ENCODE measurements at places on chromosomes 7 and 10.

- DNase-seq, result no peak
These were observed 123.6 kb upstream of the KIF5B start for GRCh38 chr10:32179836-32180235.

GRCh38 chr7:139941866-139942265, 112.8 kb downstream of the TBXAS1 start:
- DNase-seq, result no peak

DNA sequence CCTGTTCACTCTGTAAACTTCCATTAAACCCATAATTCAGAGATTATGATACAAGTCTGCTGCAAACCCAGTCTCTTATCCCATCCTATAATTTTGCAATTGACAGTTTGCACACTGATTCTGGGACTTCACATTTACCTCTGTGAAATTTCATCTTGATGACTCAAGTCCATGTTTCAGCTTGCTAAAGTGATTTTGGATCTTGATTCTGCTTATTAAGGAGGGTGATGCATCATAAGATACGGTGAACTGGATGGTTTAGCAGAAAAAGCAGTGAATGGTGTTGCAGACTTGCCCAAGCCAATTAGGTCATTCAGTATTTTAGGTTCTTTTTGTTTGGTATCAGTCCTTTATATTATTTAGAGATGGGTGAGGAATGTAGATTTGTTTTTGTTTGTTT, 125.5 kb upstream of the PODXL start:
- no peak for DNase-seq

- DNase-seq, result no peak
These were observed 62.1 kb downstream of the PTEN start for GRCh38 chr10:87925570-87925969.

- DNase-seq, result no peak
These were observed 19.1 kb upstream of the MTPAP start for GRCh38 chr10:30368065-30368718.

GRCh38 chr10:17229016-17229716, 1.1 kb downstream of the VIM start:
- DNase-seq, result peak; percentile 7

- DNase-seq, result no peak
These were observed 749.1 kb upstream of the SORCS1 start for GRCh38 chr10:107913317-107914294.

GRCh38 chr7:31076641-31077310, 24.7 kb downstream of the ADCYAP1R1 start:
- no peak for DNase-seq

GRCh38 chr7:157938211-157938610, 601.4 kb downstream of the DNAJB6 start:
- DNase-seq, result no peak

- peak; percentile 30 for DNase-seq
These were observed 7.4 kb downstream of the ARHGAP21 start for GRCh38 chr10:24716295-24716694.

DNA sequence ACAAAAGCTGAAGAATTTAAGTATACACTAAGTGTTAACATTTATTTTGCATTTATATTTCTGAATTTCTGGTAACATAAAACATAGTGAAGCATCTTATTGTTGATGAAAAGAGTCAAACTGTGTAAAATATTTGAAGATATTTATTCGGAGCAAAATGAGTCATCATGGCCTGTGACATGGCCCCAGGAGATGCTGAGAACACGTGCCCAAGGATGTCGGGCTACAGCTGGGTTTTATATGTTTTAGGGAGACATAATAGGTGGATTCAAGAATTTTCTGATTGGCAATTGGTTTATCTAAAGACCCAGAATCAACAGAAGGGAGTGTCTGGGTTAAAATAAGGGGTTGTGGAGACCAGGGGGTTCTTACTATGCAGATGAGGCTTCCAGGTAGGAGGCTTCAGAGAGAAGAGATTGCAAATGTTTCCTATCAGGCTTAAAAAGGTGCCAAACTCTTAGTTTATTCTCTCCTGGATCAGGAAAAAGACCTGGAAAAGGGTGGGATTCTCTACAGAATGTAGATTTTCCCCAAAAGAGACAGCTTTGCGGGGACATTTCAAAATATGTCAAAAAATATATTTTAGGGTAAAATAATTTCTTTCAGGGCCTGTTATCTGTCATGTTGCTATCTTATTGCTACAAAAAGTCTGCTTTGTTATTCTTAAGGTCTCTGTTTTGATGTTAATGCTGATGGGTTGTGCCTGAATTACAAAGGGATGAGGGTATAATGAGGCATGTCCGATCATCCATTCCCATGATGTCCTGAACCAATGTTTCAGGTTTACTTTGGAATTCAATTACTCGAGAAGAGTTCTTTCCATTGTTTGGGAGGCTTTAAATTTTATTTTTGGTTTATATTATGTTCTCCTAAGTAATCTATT, 74.5 kb downstream of the VWDE start:
- no peak for DNase-seq

GRCh38 chr7:155804897-155805825, 7.1 kb downstream of the SHH start:
- DNase-seq, result peak; percentile 50

GRCh38 chr7:138726288-138726687, 25.1 kb upstream of the SVOPL start:
- DNase-seq, result no peak

DNA sequence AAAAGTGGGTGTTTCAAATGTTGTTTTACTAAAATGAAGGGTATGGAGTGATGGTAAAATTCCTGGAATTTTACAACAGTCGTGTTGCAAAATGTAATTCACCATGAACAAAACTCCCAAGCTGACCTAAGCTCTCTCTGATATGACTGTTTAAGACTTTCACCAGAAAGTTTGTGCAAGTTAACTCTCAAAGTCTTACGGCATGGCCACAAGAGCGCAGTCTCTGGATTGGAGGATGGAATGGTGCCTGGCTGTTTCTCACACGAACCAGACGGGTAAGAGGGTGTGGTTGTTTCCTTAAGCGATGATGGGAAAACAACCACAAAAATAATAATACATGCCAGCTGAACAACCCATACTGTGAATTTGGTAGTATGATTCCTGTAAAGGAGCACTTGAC, 662.5 kb downstream of the KCNMA1 start:
- DNase-seq, result no peak

- no peak for DNase-seq
These were observed 272.2 kb upstream of the YAE1 start for GRCh38 chr7:39294022-39294421.

- no peak for DNase-seq
These were observed 5.0 kb downstream of the NUP205 start for GRCh38 chr7:135562720-135563119.

GRCh38 chr7:110808361-110808760, 282.6 kb upstream of the LRRN3 start:
- DNase-seq, result no peak

GRCh38 chr7:23594879-23595604, 2.1 kb upstream of the CCDC126 start:
- no peak for DNase-seq

DNA sequence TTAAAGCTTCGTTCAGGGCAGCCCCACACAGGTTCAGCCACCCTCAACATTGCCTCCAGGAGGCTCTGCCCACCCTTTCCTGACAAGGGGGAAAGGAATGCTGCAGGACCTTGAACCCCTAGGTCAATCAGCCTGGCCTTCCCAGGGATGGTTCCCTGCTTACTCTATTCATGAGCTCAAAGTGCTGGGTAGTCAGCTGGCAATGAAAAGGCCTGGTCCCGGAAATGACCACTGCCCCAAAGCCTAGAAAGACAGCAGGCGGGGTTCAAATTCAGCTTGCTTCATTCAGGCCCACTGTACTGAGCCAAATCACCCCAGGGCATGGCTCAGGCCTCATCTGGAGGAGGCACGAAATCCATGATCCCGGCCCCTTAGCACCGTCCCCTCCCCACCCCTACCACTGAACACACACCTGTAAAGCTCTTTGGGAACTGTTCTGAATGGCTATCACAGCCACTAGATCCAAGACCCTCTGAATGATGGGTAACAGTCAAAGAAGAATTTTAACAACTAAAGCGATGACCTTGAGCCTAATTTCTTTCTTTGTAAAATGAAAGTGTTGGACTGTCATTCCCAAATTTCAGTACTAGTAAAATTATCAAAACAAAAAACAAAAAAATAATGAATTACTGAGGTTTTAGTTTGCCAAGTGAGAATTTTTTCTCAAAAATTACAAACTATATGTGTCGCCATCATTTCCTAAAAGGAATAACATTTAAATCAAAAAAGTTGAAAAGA, 1.0 kb downstream of the URGCP start:
- peak; percentile 91 for DNase-seq

DNA sequence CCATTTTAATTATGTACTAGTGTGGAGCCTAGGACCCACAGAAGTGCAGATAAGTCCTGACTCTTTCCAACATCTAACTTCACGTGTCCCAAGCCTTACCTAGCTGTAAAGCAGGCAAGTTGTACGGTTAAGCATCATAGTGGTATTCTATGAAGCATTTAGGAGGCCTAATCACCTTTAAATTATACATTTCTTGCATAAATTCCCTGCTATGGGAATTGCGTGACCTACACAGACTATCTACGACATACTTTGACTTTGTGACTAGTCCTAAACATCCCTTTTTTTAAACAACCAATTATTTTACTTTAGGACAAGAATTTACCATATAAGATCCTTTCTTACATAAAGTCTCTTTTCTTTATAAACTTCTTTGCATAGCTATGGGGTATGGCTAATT, 37.7 kb upstream of the LRGUK start:
- no peak for DNase-seq

DNA sequence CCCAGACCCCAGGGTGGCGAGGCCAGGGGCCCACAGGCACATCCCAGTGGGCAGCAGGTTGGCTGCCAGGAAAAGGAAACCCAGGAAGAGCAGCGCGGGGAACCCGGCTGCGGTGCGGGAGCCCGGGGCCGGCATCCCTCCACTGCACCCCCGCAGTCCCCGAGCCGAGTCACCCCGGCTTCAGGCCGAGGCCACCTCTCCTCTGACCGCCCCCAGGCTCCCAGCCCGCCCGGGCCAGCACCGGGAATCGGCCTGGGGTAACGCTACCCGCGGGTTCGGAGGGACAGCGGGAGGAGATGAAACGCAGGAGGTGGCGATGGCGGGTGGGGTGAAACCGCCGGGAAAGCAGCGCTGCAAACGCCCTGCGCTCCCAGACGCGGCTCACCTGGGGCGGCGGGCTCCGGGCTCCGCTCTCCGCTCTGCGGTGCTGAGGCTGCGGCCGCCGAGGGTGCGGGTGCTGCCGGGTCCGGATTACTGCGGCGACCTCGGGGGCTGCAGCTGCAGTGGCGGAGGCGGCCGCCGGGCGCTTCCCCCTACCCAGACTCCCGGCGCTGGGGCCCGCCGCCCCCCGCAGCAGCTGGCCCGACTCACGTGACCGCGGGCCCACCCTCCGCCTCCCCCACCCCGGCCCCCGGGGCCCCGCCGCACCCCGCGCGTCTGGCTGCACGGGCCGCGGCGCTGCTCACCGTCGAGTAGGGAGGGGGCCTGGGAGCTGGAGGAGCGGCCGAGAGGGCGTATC, at the start of gene SCRN1:
Gene SCRN1 (minus strand): TSS at position 545 of the 739 bp plus-strand sequence. CDS start 20,734 bp downstream, outside the sequence.
- peak; percentile 48 for DNase-seq

GRCh38 chr7:27697861-27698430, 35.3 kb upstream of the HIBADH start:
- DNase-seq, result peak; percentile 58

- DNase-seq, result no peak
These were observed 83.3 kb downstream of the CTBP2 start for GRCh38 chr10:125076891-125077541.

DNA sequence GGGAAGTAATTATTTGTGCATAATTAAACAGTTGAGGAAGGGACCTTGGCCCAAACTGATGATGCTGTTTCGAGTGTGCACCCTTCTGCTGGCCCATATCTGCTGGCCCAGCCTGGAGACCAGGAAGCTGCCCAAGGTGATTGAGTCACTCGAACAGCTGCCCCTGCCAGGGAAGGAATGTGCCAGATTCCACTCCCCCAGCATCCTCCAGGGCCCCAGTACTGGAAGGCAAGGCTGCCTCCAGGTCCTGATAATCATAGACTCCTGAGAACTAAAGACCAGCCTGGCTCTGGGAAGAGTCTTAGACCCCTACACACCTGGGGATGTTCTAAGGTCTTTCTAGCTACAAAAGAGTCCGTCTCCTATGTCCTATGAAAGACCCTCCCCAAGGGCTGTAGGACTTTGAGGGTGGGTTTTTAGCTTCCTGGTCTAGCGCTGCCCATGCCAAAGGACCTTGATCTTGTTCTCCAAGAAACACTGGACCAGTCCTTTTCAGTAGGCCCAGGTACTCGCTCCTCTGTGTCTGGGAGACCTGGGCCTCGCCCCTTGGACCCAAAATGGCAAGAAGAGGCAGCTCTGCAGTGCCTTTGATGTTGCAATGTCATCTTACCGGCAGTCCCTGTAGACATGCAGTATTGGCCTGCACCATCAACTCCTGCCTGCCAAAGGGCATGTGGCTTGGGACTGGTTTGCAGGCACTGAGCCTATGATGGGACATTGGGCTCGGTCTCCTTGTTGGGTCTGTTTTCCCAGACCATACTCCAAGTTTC, 103.2 kb upstream of the GPR26 start:
- DNase-seq, result no peak

GRCh38 chr10:84333864-84334451, 5.6 kb downstream of the CCSER2 start:
- DNase-seq, result no peak

DNA sequence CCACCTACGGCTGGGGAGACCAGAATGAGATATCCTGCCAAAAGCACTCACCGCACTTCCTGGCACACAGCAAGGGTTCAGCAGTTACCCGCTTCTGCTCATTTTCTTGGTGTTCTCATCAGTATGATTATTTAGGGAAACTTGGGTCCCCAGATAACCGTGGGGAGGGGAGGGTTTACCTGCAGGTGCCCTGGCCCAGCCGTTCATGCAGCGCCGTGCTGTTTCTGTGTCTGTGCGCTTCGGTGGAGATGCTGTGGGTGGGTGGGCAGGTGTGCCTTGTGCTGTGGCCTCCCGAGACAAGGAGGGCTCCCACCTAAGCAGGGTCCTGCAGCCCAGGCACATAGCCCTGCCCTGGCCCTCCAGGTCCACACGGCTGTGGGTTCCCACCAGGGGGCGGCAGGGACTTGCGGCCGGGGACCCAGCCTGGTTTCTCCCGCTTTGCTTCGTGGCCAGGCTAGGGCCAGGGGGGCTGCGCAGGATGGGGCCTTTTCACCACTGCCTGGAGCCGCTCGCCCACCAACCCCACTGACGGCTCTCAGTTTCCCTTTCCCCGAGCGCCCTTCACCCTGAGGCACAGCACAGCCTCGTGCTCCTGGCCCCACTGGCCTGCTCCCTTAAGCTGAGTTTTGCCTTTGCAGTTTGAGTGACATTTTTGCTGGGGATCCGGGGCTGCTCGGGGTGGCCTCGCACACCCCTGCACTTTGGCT, 78.5 kb downstream of the LHPP start:
- no peak for DNase-seq

GRCh38 chr7:74008687-74009086, 19.3 kb upstream of the ELN start:
- DNase-seq, result no peak

DNA sequence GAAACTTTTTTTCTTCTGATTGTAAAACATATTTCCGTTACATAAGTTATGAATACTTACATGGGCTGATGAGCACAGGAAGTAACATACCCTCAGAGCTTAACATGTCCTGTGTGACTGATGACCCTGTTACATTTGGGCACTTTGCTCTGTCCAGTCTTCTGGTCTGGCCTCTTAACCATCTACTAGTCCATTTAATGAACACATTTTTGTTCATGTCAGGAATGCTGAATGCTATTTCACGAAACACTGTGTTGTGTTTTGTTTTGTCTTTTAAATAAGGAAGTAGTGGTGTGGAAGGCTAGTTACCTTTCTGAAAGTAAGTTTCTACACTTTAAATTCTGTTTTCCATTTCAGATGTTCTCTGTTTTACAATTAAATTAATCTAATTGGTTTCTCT, 77.7 kb downstream of the RBM33 start:
- DNase-seq, result no peak
